Activated B cell treated with CpG ODN at 0.5 μM for 24 hours (primary cell): ENCODE measurements at places on chromosomes 3 and 15. TPM values are rescaled to one million over a fixed set of nuclear protein-coding genes. Genes with fewer than 3 reads are reported as not detected.

Gene GLDN
- not detected in 2 replicates for total RNA-seq

Gene LINGO1
- not detected in 2 replicates for total RNA-seq

Gene ST3GAL6
- total RNA-seq: not detected in 2 replicates

Gene NR2F2
- total RNA-seq: not detected in 2 replicates

Gene MORC1
- not detected in 2 replicates for total RNA-seq

Gene P2RY14
- 0.88 and 1.5 TPM in 2 replicates for total RNA-seq

Gene SERINC4
- total RNA-seq: 0.11 and 0.20 TPM in 2 replicates

Gene MUC20
- total RNA-seq: 4.1 and 4.6 TPM in 2 replicates

Gene RAB43
- 9.8 and 12.8 TPM in 2 replicates for total RNA-seq

Gene SELENOK
- total RNA-seq: 29.8 and 43.3 TPM in 2 replicates

Gene ANKRD63
- 0.32 TPM in 1 of 2 replicates, not detected in the other for total RNA-seq
